ENCODE measurements at places on chromosomes 5 and 9. TPM values are rescaled to one million over a fixed set of nuclear protein-coding genes. Genes with fewer than 3 reads are reported as not detected.

GRCh38 chr9:131960311-131960710 lies 119.4 kb downstream of the MED27 start:
- no peak overlapping the region for H3K27ac ChIP-seq
- no peak overlapping the region for H3K4me3 ChIP-seq
- no peaks in the 10 kb centered on the region for H3K27me3 ChIP-seq
- DNase-seq, result no peak
- no peaks in the 10 kb centered on the region for H3K4me1 ChIP-seq

GRCh38 chr9:137592767-137593166 lies 2.5 kb upstream of the ZMYND19 start:
- no peak overlapping the region for H3K4me3 ChIP-seq
- no peaks in the 10 kb centered on the region for H3K27me3 ChIP-seq
- no peak for DNase-seq
- no peak overlapping the region for H3K27ac ChIP-seq
- peaks cover 21% of the 10 kb centered on the region for H3K4me1 ChIP-seq

DNA sequence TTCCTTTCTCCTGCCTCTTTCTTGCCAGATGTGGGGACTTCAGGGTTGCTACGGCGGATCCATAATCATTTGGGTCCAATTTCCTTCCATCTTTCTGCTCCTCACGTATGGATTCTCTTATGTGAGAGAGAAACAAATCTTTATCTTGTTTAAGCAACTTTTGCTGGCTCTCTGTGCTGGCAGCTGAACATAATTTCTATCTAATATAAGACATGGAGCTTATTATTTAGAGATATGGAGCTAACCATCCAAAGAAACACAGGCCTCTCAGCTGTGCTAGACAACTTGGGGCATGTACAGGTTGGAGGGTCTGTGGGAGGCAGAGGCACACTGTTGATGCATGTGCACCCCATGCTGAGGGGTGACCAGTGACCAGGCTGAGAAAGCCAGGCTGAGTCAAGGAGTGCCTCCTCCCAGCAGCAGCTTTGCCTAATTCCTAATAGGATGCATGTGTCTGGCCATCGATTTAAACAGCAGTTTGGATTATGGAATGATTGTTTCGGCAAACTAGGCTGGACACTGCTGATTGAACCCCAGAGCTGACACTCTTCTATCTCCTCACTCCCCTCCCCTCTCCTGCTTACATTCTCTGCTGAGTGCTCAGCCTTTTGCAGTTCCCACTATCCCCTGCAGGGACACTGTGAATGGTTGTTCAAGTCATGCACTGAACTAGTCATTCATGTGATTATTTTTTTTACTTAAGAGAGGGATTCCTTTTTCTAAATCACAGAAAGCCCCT lies 195.8 kb downstream of the ERCC6L2 start:
- H3K36me3 ChIP-seq, result no peaks in the 10 kb centered on the region
- H3K27ac ChIP-seq, result no peak overlapping the region
- H3K27me3 ChIP-seq, result no peaks in the 10 kb centered on the region

DNA sequence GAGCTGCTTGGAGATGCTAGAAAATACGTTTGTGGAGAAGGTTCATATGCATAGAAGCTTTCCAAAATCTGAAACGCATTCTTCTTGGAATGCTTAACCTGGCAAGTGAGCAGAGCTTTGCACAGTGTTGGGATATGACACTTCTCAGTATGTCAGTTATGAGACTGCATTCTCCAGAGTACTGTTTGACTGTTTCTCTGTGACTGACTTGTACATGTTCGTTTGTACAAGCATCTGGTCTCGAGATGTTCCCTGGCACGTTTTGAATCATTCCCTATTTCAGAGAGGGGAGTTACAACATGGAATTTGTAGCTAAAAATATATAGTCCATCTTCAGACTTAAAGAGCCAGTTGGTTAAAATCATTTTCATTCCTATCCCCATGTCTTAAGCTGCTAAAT lies 272.4 kb downstream of the ARRDC3 start:
- peak overlapping the region; percentile 76 for H3K27ac ChIP-seq
- no peak for DNase-seq
- H3K4me3 ChIP-seq, result no peak overlapping the region
- H3K27me3 ChIP-seq, result no peaks in the 10 kb centered on the region

DNA sequence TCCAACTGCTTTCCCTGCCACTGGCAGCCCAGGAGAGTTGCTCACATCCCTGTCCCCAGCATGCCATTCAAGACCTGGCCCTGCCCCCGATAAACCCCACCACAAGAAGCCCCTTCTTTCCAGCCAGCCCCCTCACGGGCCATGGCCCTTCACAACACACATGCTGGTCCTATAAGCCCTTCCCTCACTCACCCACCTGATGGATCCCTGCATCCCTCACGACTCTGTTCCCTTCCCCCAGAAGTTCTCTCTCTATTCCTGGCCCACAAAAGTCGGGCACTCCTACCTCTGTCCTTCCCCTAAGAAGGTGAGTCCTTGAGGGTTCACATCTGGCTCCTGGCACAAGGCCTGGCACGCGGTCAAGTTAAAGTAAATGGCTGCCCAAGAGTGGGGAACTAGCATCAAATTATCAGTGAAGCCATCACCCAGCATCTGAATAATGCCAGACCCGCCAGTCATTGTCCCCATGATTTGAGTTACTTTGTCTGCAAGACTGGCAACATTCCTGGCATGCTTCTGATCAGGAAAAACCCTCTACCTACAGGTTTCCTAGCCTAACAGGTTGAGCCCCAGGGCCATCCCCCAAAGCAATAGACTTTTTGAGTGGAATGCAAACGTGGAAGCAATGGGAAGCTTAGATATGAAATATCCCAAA lies 65.9 kb downstream of the CRB2 start:
- peaks cover 48% of the 10 kb centered on the region for H3K36me3 ChIP-seq
- H3K4me3 ChIP-seq, result no peak overlapping the region
- no peak for DNase-seq
- H3K27me3 ChIP-seq, result no peaks in the 10 kb centered on the region
- H3K27ac ChIP-seq, result no peak overlapping the region

GRCh38 chr9:79939819-79940218 lies 368.1 kb downstream of the TLE4 start:
- DNase-seq, result no peak
- no peaks in the 10 kb centered on the region for H3K4me1 ChIP-seq
- H3K4me3 ChIP-seq, result no peak overlapping the region
- no peak overlapping the region for H3K27ac ChIP-seq
- no peaks in the 10 kb centered on the region for H3K36me3 ChIP-seq
- H3K27me3 ChIP-seq, result no peaks in the 10 kb centered on the region

Gene PCDHGB3
- total RNA-seq, result 12.6 TPM

Gene SLC34A3
- not detected for total RNA-seq

Data from heart right ventricle (tissue), 16 donors.